ENCODE measurements at places on chromosomes 1 and 21.

GRCh38 chr1:115951560-115951959, 24.8 kb upstream of the SLC22A15 start:
- DNase-seq = no peak

DNA sequence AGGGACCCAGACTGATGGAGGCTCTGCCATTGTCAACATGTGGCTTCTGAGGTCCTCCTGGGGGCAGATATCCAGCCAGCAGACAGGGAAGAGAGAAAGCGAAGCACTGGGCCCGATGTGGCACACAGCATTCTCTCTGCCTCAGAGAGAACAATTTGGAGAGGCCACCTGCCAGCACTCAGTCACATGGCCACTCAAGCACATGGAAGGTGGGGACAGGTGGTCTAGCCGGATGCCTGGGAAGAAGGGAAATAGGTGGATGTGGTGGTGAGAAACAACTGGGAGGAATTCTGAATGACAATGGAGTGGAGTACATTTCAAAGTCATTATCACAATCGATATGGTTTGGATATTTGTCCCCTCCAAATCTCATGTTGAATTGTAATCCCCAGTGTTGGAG, 109.0 kb downstream of the UBE2U start:
- DNase-seq = no peak

- no peak for DNase-seq
These were observed 102.6 kb downstream of the KIAA0319L start for GRCh38 chr1:35454616-35455015.

GRCh38 chr1:32757213-32757895, 54.8 kb upstream of the SYNC start:
- DNase-seq = no peak

DNA sequence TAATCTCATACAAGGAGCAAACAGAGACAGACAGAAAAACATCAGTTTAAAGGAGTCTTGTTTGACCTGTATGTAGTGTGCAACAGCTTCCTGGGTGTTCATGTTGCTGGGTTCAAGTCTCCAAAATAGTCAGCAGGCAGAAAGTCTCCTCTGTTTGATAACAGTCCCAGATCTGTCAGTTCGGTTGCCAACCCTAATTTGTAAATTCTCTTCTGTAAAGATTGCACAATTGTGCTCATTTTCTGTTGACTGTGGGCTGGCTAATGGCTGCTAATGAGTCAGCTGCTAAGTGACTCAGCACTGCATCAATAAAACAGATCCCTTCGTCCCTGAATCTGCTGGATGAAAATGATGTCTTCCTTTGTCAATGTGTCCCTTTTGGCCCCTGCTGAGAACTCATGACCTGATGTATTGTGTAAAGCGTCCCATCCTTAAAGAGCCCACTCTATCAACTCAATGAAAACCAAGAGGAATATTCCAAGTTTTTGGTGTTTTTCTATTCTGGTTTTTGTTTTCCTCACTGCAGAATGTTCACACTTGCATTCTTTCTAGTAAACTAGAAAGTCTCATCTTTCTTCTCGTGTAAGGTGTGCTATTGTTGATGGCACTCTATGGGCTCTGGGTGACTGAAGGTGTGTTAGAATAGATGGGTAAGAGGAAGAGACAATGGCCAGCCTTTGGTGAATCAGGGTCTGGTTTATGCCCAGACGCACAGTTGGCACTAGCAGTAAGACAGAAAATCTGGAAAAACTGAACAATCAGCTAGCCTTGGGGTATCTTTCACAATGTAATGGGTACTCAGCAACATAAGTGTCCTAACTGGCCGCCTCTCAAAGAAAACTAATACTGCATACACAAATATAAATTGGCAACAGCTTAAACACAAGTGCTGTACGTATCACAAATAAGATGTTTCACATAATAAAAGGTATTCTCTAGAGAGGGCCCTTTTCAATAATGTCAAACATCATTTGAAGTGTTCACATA, 75.1 kb upstream of the SIPA1L2 start:
- no peak for DNase-seq

- DNase-seq = no peak
These were observed 122.9 kb upstream of the ERG start for GRCh38 chr21:38621132-38621531.

- DNase-seq = no peak
These were observed 1287.3 kb upstream of the ADGRL4 start for GRCh38 chr1:80293818-80294217.

DNA sequence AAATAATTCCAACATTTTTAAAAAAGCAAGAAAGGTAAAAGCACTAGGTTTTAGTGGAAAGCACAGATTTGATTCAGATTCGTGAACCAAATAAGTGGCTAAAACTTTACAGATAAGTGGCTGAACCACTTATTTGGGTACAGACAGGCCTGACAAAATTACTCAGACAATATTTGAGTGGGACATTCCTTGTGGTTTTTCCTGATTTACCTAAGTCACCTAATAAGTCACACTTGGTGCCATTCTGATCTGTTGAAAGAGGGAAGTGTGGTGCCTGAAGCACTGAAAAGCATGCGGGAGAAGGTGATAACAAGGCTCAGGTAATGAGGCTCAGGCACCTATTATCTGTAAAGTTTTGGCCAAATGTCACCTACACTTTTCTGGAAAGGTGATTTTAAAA, 81.6 kb upstream of the CD55 start:
- no peak for DNase-seq

- DNase-seq = no peak
These were observed 252.3 kb downstream of the FMN2 start for GRCh38 chr1:240343966-240344365.

- DNase-seq = no peak
These were observed 31.2 kb upstream of the CFAP126 start for GRCh38 chr1:161398900-161399256.

GRCh38 chr1:97780884-97781283, 139.9 kb downstream of the DPYD start:
- DNase-seq = no peak

GRCh38 chr1:193543259-193543658, 356.8 kb upstream of the B3GALT2 start:
- DNase-seq = no peak

DNA sequence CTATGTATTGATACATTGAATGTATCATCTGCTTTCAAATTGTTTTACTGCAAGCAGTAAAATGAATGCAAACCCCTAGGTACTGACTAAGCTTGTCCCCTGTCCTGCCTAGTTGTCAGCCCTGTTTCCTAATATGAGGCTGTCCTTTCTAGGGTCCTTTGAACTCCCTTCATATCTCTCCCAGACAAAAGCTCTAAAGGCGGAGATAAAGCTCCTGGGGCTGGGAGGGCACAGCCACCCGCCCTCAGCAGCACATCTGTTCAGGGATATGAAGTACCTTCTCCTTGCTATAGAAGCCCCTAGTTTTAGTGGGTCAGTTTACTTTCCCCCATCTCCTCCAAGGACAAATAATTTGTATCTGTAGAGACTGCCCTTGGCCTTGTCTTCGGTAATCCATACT, 93.1 kb upstream of the ETS2 start:
- no peak for DNase-seq

- no peak for DNase-seq
These were observed 154.8 kb downstream of the ZBTB18 start for GRCh38 chr1:244205906-244206305.

DNA sequence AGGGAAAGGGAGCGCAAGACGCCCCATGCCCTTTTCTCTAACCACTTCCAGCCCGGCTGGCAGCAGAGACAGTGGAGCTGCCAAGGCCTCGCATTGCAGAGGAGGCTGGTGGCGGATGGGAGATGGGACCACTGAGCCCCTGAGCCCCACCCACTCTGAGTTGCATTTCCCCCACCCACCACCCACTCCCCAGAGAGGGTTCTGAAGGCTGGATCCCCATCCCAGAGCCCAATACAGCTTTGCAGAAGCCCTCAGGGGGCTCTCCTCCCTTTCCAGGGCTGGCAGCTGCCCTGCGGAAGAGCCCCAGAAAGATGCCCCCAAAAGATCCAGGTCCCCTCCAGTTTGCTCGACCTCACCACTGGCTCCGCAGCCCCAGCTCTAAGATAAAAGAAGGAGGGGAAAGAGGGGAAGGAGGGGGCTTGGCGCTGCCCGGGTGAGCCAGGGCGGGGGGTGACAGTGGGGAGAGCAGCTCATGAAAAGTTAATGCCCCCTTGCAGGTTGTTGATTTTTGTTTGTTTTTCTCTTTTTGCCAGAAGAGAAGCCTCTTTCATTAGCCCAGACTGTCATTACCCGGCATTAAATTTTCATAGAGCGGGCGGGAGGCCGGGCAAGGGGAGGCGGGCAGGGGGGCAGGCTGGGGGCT, 38.4 kb upstream of the CASZ1 start:
- no peak for DNase-seq

GRCh38 chr1:15430787-15431570, 7.3 kb upstream of the CTRC start:
- peak; percentile 60 for DNase-seq

- DNase-seq = no peak
These were observed 731 bp downstream of the EFNA4 start for GRCh38 chr1:155064111-155064831.

- DNase-seq = peak; percentile 80
These were observed 7.1 kb upstream of the GPR61 start for GRCh38 chr1:109532365-109533136.

DNA sequence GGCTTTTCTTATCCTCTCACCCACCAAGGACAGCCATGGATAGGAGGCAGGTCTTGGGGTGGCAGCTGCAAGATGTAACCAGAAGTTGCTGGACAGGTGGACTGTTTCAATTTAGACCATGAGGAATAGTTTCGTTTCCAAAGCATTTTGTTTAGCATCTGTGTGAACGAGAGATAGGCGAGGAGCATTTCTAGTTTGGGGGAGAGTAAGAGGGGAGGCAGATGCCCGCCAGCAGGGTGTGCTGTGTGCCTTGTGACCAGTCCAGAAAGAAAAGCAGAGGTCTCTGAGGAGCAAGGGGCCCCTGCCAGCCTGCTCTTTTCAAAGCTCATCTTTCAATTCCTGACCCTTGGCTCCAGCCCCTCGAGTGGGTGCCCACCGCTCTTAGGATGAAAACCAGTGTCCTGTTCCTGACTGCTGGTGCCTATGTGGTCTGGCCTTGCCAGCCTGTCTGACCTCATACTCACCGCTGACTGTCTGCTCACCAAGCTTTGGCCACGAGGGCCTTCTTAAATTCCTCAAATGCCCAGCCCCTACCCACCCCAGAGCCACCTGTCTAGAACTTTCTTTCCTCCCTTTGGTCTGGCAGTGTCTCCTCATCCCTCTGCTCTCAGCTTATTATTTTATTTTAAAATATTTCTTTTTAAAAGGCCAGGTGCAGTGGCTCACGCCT, 8.5 kb downstream of the SERINC2 start:
- DNase-seq = no peak

GRCh38 chr21:36460866-36461265, 19.1 kb downstream of the CLDN14 start:
- DNase-seq = no peak

DNA sequence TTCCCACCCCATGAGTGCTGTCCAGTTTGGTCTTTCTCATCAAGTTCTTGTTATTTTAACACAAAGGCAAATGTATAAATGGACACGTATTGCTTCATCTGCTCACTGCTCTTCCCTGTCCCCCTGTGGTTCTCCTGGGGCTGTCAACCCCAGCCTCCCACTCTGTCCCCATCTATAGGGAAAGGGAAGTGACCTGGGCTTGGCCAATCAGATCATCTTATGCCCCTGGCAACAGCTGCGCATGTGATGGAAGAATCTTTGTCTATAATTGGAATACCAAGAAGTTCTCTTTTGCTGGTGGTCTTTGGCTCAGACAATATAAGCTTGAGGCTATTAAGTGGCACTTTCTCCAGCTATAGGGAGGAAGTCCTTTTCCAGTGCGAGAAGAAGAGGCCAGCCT, 4.7 kb upstream of the CCSAP start:
- DNase-seq = no peak

DNA sequence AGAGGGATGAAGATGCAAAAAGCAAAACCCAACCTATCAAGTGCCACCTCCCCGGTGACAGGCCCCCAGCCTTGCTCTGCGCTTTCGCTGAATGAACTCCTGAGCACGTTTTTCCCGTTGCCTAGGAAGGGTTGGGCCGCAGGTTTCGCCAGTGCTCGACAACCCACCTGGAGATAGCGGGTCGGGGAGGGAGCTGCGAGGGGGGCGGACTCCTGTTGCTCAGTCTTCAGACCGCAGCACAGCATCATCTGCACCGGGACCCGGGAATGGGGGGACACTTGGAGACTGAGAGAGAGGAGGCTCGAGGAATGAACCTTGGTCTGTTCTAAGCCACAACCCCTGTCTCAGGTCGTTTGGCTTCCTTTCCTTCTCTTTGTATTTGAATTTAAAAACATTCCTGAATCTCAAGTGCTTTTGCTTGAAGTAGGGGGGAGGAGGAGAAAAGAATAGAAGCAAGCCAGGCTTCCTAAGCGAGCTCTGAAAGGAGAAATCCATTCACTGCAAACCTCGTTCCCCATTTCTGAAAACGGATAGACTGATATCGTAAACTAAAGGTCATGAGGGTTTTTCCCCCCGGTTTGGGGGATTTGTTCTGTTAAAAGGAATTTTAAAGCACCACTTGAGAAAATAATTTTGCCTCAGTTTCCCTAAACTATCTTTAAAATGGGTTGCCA, 1.2 kb downstream of the AK5 start:
- no peak for DNase-seq

Data from stimulated activated CD8-positive, alpha-beta memory T cell treated with anti-CD3 and anti-CD28 coated beads, Interleukin-4, amount 100 ng/mL, for 1 hour (primary cell).